ENCODE measurements at places on chromosomes 5 and 9.

- DNase-seq: no peak
These were observed 90.2 kb downstream of the ZNF462 start for GRCh38 chr9:106953174-106953573.

DNA sequence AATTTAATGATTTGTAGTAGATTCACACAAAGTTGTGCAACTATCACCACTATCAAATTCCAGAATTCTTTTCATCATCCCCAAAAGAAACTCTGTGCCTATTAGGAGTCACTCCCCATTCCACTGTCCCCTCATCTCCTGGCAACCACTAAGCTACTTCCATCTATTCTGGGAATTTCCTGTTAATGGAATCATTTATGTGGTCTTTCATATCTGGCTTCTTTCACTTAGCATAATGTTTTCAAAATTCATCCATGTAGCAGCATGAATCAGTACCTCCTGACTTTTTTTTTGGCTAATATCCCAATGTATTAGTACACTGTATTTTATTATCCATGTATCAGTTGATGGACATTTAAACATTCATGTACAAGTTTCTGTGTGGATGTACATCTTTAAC is 157.6 kb downstream of the TTC39B start:
- DNase-seq: no peak

DNA sequence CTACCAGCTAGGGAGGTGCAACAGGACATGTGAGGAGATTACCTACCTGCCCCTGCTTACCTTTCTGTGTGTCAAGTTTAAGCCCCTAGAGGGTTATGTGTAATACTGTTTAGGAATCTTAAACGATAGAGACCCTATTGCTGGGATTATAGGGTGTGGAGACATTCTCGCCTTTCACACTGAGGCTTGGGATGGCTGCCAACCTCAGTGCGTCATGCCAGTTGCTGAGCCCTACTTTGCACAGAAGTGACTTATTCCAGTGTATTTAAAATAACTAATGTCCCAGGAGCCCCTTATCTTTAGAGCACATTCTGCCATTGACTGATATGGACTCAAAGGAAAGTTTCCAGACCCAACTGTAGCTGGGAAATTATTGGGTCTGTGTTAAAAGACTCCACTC is 76.6 kb upstream of the XPA start:
- DNase-seq: no peak

- no peak for DNase-seq
These were observed 4.1 kb upstream of the ZFYVE16 start for GRCh38 chr5:80403782-80404181.

GRCh38 chr5:95949810-95950209 is 11.8 kb downstream of the ELL2 start:
- DNase-seq: no peak

DNA sequence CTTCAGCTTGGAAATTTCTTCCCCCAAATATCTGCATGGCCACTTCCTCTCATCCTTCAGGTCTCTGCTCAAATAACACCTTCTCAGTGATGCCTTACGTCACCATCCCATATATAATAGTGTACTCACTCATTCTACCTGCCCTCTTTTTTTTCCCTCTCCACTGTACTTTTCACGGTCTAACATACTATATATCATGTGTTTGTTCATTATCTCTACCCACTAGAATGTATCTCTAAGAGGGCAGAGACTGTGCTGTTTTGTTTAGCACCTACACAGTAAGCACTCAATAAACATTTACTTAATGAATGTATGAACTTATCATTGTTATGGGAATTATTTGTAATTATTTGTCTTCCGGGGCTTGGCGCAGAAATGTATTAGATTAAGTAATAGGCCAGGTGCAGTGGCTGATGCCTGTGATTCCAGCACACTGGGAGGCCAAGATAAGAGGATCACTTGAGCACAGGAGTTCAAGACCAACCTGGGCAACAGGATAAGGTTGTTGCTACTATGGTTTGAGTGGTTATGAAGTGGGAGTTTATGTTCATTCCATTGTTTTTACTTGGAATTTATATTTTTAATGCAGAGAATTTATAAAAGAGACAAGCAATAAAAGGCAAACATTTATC is 6.0 kb upstream of the IL13 start:
- DNase-seq: no peak

- DNase-seq: no peak
These were observed 485.2 kb upstream of the CDH9 start for GRCh38 chr5:27523629-27524028.

DNA sequence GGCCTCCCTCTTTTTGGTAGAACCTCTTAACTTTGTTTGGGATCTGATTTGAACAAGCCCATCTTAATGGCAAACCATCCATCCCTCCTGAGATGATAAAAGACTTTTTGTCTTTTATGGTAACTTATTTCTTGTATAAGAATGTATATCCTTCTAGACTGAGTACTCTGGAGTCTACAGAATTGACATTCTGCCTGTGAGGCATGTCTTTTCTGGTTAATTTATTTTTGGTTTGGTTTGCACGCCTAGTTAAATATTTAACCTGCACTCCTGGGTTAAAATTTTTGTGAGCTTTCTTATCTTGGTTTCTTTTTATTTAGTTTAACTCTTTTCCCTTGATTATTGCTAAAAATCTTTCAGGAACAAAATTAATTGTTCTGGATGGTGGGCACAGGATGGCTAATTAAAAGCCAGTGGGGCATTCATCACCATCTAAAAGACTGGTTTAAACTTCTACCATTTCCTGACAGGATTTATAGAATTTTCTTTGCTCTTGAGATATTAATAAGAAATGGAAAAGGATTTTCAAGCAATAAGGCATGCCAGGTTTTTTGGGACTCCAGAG is 50.3 kb downstream of the PHAX start:
- DNase-seq: no peak

DNA sequence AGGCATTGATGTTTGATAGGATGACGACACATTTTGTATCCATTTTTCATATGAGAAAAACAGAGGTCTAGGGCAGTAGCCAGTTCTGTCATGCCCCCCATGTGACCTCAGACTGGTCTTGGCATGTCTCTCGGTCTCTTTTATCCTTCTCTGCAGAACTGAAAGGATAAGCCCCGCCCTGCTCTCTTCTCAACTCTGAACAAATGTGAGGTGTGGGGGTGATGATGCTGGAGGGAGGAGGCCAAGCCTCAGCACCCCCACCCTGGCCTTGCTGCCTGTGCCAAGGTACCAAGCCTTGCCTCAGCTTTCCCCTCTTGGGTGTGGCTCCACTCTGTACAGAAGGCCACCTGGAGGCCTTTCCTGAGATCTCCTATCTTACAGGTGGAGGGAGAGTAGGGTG is 19.5 kb upstream of the CRB2 start:
- DNase-seq: no peak

DNA sequence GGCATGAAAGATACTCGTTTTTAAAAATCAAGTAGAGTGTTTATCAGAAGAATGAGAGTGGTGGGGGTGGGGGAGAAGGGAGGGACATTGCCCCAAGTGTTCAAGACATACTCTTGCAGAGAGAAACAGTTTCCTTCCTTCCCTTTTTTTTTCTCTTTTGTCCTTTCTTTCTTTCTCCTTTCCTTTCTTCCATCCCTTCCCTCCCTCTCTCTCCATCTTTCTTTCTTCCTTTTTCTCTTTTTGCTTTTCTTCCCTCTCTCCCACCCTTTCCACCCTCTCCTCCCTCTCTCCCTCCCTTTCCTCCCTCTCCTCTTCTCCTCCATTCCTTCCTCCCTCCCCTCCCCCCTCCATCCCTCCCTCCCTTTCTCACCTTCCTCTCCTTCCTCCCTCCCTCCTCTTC is 478.3 kb upstream of the EDIL3 start:
- no peak for DNase-seq

DNA sequence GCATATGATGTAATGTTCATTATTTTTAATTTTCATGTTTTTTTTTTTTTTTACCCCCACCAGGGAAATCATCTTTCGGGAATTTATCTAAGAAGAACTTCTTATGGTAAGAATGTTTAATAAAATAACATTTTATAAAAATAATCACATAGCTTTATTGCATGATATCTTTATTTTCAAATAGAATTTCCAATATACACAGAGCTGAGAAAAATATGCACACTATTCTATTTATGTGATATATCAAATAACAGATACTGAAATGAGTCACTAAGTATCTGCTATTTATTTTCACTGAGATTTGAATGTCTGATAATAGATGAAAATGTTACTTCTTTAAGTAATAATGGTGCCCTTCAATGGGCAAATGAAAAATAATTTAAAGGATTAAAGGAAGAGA is 1217.3 kb downstream of the MAT2B start:
- no peak for DNase-seq

GRCh38 chr5:13378091-13378490 is 566.4 kb downstream of the DNAH5 start:
- DNase-seq: no peak

DNA sequence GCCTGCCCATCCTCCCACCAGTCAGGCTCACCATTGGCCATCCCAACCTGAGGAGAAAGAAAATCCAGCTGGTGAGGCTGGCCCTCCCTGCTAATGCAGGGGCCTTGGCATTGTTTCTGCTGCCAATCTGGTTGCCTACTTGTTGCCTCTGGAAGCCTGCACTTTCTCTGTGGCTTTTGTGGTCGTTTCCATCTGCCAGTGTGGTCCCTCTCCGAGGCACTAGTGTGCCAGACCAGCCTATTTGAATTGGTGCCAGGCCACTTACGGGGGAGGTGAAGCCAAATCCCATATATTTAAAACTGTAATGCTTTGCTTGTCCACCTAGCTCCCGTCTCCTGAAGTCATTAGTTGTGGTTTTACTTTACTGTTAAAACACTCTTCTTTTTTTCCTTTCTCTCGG is 213.4 kb upstream of the ADAMTSL1 start:
- no peak for DNase-seq

DNA sequence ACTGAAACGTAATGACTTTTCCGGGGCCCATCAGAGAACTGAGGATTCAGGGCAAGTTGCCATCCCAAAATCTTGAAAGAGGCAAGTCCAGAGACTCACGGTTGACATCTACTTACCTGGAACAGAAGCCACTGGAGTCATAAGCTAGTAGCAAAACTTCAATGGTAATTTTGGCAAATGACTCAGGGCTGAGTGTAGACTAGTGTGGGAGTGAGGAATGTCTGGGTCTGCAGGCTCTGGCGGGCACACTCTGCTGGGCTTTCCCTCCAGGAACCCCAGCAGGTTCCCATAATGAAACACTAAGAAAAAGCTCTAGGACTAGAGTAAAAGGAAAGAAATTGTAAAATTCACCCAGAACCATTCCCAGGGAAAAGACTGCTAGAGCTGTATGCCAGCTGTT is 122.9 kb upstream of the NFIL3 start:
- no peak for DNase-seq

Data from NCI-H1694 treated with DMSO at 0.1 percent for 48 hours (cell line).